Gastroesophageal sphincter (tissue), 4 donors: ENCODE measurements at places on chromosomes 7 and 10. TPM values are rescaled to one million over a fixed set of nuclear protein-coding genes. Genes with fewer than 3 reads are reported as not detected.

DNA sequence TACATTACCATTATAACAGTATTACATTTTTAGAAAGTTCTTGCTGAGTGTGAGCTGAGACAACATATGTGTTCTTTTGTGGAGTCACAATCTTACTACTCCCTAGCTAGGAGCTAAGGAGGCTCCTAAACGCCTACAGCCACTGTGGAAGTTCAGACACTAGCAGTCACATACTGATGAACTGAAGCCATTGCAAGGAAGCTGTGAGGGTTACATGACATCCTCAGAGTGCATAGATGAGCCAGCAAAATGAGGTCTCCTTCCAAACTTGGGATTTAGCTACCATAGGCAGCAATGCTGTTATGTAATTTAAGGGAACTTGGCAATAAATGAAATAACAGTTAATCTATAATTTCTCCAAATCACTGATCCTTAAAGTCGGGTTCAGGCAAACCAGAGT, 10.8 kb upstream of the ST7 start:
- ATAC-seq, result no peak

Gene HTR5A
- not detected for total RNA-seq

DNA sequence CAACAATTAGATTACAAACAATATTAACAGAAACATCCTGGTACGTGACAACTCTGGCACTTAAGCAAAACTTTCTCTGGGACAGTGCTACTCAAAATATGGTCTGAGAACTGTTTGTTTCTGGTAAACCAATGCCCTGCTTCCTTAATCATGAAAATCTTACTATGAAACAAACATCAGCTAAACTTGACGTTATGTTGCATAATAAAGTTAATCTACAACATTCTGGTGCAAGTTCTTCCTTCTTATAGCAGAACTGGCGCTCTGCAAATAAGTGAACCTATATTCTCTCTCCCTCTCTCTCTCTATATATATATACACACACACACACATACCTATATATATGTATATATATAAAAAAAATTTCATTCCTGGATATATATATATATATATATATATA, 7.8 kb downstream of the C7orf33 start:
- ATAC-seq, result no peak

DNA sequence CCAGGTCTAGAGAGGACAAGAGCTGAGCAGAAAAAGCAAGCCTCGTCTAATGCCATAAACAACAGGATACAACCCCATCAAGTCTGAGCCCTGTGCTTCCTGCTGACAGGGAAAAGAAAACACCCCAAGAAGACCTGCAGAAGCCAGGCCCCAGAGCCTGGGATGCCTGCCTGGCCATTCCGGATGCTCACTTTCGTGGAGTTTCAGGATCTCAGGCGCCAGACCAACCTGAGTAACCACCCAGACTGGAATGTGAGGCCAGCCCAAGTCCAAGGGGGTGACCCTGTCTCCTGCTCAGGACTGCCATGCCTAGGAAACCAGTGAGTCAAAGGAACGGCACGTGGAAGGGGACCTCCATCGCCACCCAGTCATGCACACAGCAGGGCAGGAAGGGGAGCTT, 74.3 kb downstream of the PLXNA4 start:
- peak; percentile 20 for ATAC-seq

DNA sequence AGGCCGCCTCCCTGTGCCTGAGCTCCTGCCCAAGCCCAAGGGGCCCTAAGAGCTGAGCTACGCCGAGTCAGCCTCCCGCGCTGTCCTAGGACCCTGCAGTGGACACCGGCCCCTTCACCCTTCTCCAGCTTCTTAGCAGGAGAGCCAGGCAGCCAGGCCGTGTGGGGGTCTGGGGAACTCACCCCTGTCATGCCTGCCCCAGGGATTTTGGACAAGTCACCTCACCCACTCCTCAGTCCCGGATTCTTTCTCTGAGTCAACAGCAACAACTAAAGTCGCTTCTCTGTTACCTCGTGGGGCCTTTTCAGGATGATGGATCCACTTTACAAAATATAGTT, 79.3 kb downstream of the MKI67 start:
- no peak for ATAC-seq

GRCh38 chr7:37549076-37549931, 100.6 kb upstream of the ELMO1 start:
- no peak for ATAC-seq

DNA sequence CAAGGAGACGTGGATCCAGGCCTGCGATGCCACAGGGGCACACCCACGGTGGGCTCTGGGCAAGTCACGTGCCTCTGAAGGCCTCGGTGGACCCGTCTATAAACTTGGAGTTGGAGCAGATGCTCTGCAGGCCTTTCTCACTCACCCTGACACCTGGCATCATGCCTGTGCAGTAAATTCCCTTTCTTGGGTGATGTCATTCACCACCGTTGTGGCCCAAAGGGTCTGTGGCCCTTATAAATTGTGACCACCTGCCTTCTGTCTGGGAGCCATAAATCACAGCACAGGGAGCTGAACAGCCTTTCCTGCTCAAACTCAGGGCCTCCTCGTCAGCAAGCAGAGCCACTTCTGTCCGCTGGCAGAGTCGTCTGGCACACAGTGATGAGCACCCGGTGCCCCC, 52.2 kb downstream of the GPAM start:
- ATAC-seq, result no peak

- ATAC-seq, result peak; percentile 63
Observed at GRCh38 chr10:76150139-76150875, 718.9 kb downstream of the LRMDA start.

Gene ANKRD1
- not detected for total RNA-seq

Gene PLEKHS1
- total RNA-seq, result not detected

Gene CASTOR2
- total RNA-seq, result 19.5 TPM

GRCh38 chr7:14156436-14156835, 167.0 kb upstream of the ETV1 start:
- no peak for ATAC-seq

- no peak for ATAC-seq
Observed at GRCh38 chr7:81433206-81433605, 336.6 kb downstream of the HGF start.

GRCh38 chr7:112156412-112156811, 49.8 kb downstream of the DOCK4 start:
- ATAC-seq, result no peak

DNA sequence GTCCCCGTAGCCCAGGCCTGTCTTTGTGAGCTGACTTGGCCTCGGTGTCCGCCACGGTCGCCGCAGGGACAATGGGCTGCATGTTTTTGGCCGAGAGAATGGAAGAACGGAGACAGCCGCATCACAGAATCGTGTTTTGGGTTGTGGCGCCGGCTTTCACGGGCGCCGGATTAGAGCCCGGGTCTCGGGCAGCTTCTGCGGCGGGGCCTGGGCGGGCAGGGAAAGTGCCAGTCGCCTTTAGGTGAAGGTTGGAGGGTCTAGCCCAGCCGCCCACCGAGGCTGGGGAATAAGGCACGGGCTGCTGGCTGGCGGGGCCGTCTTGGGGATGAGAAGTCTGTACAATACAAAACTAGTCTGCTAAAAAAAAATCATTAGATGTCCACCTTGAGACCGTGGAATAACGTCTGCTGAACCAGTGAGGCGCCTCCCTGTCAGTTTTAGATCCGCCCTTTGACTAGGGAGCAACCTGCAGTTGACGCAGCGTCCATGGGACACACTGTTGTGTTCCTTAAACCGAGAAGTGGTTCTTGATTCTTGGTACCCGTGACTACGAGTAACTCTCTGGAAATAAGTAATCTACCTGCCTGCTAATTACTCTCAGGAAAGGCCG, 577 bp downstream of the DNAJB9 start:
- ATAC-seq, result peak; percentile 11

DNA sequence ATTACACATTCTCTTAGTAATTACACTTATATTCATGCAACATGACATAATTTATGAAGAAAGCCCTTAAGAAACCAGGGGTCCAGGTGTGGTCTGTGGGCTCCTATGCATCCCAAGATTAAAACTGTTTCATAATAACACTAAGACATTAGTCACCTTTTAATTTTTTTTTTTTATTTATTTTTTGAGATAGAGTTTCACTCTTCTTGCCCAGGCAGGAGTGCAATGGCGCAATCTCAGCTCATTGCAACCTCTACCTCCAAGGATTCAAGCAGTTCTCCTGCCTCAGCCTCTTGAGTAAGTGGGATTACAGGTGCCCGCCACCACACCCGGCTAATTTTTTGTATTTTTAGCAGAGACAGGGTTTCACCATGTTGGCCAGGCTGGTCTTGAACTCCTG, 12.5 kb downstream of the GDI2 start:
- ATAC-seq, result no peak

GRCh38 chr7:140767418-140767817, 70.9 kb downstream of the NDUFB2 start:
- no peak for ATAC-seq

Gene PKD1L1
- 0.62 TPM for total RNA-seq

Gene SHH
- total RNA-seq, result not detected

- ATAC-seq, result peak; percentile 88
Observed at GRCh38 chr10:13877154-13877909, 290.6 kb downstream of the PRPF18 start.

Gene CC2D2B
- total RNA-seq, result 1.9 TPM

DNA sequence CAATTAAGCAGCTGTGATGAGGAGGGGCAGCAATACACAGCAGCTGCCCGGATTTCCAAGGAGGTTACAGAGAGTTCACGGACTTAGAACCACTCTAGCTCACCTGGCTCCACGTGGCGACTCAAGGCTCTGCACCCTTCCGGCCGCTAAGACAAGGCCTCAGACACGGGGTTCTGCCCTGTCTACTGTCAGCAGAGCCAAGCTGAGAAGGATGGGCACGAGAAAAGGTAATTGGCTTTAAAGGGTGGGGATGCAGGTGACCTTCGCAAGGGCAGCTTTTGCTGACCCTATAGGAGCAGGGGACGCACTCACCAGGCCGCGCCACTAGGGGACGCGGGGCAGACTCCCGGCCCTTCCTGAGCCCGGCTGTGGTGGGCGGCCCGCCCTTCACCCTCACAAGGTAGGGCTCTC, 152.4 kb downstream of the KIF20B start:
- no peak for ATAC-seq

DNA sequence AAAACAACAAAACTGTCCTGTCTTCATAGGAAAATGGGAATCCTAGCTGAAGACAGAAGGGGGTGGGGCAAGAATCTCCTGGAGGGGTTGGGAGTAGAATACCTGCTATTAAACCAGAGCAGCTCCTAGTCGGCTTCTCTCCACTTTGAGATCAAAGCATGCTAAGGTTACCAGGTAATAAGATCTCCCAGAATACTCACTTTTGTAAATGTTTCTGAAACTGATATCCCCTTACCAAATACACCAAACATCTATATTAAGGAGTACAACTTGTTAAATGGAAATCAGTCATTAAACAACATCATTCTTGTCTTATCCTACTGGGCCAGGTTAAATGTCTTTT, 29.5 kb upstream of the DAGLB start:
- ATAC-seq, result no peak

Gene OR2A7
- 0.47 TPM for total RNA-seq

Gene DOCK1
- 52.4 TPM for total RNA-seq

Gene FMC1
- total RNA-seq, result 18.2 TPM

DNA sequence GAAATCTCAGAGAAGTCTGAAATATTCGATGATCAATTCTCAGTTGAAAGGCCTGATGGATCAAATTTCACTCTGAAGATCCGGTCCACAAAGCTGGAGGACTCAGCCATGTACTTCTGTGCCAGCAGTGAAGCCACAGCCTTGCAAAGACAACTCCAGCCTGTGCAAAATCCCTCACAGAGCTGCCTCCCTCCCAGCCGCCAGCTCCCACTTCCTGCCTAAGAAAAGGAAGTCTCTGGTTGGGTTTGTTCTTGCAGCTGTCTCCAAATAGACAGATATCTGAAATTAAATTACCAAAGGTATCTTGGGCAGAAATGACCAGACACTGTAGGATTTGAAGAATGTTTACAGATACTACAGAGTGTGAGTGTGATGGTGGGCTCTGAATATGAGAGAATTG, 43.4 kb upstream of the PRSS58 start:
- no peak for ATAC-seq

DNA sequence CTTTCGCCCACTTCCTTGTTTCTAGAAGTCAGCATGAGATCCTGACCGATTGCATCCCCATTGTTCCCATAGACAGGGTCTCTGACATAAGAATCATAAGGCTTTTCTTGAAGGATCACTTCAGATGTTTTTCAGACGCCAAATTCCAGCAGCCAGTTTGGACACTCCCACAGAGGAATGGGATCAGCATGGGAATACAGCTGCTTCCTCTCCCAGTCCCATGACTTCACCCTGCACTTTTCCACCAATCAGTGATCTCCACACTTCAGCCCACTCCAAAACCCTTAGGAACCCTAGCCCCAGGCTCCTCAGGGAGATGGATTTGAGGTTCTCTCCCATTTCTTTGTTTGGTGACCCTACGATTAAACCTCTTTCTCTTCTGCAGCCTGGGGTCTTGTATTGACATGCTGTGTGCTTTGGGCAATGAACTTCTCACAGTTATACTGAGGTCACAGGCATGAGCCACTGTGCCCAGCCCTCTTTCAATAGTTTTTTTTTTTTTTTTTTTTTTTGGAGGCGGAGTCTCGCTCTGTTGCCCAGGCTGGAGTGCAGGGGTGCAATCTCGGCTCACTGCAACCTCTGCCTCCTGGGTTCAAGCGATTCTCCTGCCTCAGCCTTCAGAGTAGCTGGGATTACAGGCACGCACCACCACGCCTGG, 52.8 kb upstream of the CHST3 start:
- peak; percentile 39 for ATAC-seq

- ATAC-seq, result no peak
Observed at GRCh38 chr7:99380823-99381663, 6.5 kb downstream of the ARPC1B start.

DNA sequence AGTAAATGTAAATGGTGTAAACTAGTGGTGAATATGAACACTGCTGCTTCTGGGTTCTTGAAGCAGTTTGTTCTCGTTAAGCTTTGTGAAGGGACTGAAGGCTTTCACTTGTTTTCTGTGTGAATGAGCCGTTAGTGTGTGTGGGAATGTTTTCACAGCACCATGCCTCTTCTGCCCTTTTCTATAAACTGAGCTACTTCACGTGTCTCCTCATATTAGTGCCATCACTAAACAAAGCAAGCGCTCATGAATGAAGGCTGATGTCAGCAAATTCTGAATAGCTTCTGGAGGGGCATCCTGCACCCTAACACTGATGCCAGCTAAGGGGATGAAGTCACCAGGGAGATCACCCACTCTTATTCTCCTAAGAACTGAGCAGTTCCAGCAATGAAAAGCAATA, 205.6 kb upstream of the ETV1 start:
- ATAC-seq, result no peak

- no peak for ATAC-seq
Observed at GRCh38 chr10:60200682-60201053, 189.0 kb downstream of the ANK3 start.
